NCI-H774 (cell line): ENCODE measurements at places on chromosomes 1 and 21.
A peak's percentile ranks its signal among the peaks of the same experiment; 100 is the strongest.

DNA sequence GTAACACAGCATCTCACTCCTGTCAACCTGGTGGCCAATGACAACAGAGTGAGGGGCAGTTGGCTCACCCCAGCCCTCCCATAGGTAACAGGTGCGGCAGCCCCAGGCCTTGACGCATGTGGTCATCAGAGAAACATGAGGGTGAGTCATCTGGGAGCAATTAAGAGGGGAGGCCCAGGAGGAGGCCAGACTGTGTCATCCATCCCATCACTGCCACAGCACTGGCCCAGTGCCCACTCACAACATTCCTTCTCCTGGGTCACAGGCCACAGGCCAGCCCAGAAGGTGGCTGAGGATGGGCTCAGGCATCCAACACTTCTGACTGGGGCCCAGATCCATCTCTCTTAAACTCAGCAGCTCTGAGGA is 17.1 kb downstream of the TEX35 start:
- DNase-seq = no peak

GRCh38 chr21:31022306-31022705 is 16.0 kb downstream of the KRTAP19-8 start:
- no peak for DNase-seq

DNA sequence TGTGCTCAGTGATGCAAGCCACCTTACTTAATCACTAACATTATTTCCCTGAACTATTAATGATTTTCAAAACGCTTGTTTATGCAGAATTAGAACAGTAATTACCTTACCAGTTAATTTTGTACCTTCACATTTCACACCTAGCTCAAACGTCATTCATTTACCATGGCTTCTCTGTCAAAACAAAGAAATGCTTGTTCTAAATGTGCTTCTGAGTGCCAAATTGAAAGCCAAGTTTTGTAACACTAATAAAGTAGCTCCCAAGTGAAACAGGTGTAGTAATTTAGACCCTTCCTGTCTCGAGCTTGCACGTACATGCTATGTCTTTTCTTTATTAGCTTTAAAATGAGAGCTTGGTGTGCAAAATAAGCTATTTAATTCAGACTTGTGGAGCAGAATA is 533.7 kb upstream of the PKN2 start:
- DNase-seq = no peak

GRCh38 chr1:109761227-109762038 is 2.3 kb downstream of the EPS8L3 start:
- no peak for DNase-seq

DNA sequence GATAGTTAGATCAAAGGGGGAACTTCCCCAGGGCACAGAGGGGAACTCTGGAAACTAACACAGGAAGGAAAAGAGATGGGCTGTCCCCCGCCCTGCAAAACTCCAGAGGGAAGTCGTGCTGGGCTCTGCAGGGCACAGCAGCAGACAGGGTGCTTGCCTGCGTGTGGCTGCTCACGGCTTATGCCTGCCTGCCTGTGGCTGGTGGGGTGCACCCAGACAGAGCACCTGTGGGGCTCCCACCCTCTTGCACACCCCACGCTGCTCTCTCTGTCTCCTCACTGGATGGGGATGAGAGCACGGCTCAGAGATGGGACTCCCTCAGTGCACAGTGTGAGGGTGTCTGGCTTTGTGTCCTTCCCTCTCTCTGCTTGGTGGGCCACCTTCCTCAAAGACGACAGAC is 13.5 kb upstream of the ETV3L start:
- DNase-seq = no peak

GRCh38 chr1:79679916-79680315 is 673.4 kb upstream of the ADGRL4 start:
- DNase-seq = no peak

DNA sequence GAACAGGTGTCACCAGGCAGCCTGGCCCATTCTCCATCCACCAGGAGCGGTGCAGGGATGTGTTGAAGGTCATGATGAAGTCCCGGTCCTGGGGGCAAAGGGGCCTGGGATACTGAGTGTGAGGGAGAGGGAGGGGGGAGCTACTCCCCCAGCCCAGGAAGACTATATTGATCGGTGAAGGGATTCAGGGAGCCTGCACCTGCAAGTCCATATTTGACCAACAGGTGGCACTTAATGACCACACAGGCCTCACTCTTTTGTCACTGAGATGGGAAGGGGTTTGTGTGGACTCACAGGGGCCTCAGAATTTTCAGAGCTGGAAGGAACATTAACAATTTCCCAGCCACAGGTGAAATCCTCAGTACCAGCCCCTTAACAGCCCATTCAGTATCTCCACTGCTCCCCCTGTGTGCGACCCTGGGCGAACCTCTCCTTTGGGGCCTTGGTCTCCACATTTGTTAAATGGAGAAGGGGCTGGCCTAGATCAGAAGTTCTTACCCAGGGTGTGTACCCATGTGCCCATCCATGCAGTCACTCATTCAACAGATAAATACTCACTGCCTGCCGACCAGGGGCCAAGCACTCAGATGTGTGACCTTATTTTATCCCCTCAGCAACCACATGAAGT is 55.6 kb downstream of the NKAIN1 start:
- DNase-seq = peak; percentile 58

DNA sequence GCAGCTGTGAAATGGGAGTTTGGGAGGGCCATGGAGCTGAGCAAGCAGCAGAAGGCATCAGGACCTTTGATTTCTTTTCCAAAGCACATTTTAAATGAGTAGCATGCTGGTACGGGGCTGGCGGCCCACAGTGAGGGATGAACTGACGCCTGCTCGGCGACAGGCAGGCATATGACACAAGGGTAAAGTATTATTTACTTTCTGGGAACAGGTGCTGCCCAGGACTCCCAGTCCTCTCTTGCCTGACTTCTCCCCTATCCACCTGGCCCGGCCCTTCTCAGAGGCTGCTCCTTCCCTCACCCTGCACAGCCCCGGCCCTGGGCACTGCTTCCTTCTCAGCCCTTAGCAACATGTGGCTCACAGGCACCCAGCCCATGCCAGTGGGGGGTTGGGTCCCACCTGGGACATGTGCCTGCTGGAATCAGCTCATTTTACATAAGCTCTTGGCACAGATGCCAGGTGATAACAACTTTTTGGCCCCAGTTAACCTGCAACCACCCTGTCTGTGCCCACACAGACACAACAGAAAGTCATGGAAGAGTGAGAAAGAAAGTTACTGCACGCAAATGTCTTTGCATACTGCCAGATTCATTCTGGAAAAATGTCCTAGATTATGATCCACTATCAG is 112.3 kb upstream of the GADD45A start:
- DNase-seq = no peak

DNA sequence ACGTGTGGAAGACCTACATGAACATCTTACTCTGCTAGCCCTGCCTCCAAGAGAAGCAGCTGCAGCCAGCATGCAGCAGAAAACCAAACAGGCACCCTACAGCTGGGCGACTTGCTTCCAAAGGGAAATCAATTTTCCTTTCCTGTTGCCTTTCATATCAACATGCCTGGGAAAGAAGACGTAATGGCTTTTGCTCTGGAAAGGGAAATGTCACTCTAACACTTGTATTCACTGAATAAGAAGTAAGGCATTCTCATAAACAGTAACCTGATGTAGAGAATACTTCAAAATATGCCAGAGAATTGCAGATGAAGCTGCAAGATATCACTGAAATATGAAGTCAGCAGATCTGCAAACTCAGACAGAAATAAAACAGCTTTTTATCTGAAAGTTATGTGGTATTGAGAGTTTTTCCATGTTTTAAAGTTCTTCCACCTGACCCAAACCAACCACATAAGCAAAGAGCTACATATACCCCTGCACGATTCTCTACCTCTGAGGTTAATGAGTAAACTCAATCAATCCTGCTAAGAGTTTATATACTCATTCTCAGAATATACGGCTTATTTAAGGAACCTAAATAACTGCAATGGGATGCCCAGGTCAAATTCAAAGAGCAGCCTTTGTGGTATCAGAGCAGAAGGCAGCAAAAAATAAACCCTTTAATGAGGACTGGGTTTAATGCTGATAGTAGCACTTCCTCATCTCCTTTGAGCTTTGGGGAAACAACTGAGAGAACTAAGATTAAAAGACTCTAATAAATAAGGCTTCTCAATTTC is 150.9 kb downstream of the RERE start:
- DNase-seq = no peak

- no peak for DNase-seq
Measured at GRCh38 chr1:230794431-230794830, 47.2 kb downstream of the CAPN9 start.

DNA sequence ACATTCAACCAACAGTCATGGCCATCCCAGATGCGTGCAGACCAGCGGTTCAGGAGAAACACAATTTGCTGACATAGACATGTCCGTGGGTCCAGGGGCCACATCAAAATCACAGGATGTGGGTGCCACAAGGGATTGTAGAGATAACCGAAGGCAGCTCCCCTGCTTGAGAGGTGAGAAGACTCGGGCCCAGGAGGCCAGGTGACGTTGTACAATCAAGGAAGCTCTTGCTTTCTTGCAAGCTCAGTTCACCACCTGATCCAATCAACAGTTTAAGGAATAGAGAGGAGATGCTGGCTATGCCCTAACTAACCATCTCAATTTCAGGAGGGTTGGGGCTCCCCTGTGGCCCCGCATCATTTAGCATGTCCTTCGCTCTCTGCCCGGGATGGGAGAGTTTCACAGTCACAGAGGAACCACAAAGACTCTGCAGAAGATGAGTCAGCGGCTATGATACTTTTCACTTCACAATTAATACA is 19.5 kb downstream of the UBASH3A start:
- DNase-seq = no peak

- no peak for DNase-seq
Measured at GRCh38 chr1:116911779-116912469, 2.2 kb downstream of the PTGFRN start.

DNA sequence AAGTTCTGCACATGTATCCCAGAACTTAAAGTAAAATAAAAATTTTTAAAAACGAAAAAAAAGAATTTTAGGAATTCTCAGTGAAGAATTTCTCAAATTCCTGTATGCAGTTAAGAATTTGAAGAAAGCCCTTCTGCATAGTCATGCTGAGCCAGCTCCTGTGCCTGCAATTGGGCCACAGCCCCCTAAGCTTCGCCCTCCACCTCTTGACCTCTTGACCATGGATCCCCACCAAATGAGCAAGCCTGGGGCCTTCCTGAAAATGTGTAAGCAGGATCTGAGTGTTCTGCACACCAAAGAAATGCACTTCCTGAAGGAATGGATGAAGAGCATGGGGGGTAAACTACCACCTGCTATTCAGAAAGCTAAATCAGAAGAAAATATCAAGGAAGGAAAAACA is 52.0 kb downstream of the NBPF6 start:
- DNase-seq = no peak

DNA sequence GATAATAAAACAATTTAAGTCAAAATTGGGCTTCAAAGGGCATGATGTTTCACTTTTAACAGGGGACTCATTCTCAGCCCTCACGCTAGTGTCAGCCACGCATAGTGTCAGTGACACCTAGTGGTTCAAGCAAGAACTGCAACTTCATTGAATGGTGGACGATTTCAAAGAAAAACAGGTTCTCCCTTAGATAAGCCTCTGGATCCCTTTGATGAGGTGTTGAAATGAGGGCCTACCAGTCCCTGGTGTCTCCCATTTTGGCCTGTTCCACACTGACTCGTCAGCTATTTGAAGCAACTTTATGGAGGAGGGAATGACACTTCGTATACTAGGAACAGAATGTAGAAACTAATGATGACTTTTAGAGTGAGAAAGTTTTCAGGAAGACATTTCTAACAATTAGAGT is 56.2 kb downstream of the FCRL5 start:
- DNase-seq = peak; percentile 63

DNA sequence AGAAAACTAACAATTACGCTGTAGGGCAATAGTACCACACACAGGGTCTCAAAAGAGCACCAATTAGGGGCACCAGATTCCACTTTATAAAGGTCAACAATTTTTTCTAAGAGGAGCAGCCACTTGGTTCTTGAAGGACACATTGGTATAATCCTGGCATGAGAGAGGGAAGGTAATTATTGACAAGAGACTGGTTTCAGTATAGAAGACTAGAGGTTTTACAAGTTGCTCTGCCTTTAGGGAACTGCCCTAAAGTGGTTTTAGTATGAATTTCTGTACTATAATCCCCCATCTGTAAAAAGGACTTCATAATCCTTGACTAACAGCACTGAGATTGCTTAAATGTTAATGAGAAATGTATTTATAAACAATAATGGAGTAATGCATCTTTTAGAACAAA is 648.5 kb upstream of the PTBP2 start:
- DNase-seq = no peak

DNA sequence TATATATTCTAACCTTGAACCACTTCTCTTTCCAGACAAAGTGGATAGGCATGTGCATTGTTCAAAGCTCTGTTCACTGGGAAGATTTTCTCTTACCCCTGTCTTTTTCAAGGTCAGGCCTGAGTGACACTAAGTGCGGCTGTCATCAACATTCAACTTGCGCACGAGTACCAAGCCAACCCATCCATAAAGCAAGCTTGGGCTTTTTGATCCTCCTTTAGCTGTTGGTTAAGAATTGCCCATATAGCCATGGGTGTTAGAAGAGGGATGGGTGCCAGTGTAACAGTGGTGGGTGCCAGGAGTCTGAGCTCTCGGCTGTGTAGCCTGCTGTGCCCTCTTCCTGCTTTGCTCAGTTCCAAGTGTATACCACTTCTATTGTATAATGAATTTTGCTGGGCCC is 136.1 kb downstream of the GLUL start:
- DNase-seq = no peak

- DNase-seq = peak; percentile 1
Measured at GRCh38 chr1:110554871-110555801, 36.2 kb upstream of the KCNA10 start.

DNA sequence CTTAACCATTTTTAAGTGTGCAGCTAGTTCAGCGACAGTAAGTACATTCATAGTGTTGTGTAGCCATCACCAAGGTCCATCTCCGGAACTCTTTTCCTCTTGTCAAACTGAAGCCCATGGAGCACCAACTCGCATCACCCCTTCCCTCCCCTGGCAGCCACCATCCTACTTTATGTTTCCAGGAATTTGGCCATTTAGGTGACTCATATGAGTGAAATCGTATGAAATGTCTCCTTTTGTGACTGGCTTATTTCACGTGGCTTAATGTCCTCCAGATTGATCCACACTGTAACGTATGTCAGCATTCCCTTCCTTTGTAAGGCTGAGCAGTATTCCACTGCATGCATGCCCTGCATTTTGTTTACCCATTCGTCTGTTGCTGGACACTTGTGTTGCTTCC is 2.5 kb downstream of the COL6A2 start:
- DNase-seq = no peak

- DNase-seq = no peak
Measured at GRCh38 chr1:20224546-20224945, 38.2 kb upstream of the PLA2G2C start.

GRCh38 chr1:31605908-31606427 is 11.5 kb upstream of the HCRTR1 start:
- DNase-seq = no peak

- DNase-seq = no peak
Measured at GRCh38 chr1:9320520-9321479, 28.1 kb downstream of the SPSB1 start.

- no peak for DNase-seq
Measured at GRCh38 chr1:174204697-174205308, 45.5 kb downstream of the RABGAP1L start.

GRCh38 chr1:36831186-36831810 is 203.0 kb downstream of the GRIK3 start:
- DNase-seq = no peak

GRCh38 chr1:202615501-202616354 is 94.5 kb downstream of the SYT2 start:
- no peak for DNase-seq
